ENCODE measurements at places on chromosomes 4 and X.

- no peak for DNase-seq
These were observed 323.1 kb downstream of the PCDH18 start for GRCh38 chr4:137209240-137209639.

DNA sequence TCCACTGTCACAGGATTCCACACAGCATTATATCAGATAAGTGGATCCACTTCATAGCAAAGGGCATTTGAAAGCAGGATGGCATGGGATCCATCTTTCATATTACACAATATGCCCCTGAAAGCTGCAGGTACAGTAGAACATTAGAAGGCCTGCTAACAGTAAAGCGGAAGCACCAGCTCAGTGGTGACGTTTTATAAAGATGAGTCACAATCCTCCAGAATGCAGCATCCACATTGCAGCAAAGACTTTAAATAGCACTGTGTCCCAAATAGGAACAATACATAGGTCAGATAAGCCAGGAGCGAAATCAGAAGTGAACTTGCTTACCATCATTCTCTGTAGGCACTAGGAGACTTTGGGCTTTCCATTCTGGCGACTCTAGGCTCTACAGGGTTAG, 609.5 kb upstream of the FAT1 start:
- peak; percentile 12 for DNase-seq

DNA sequence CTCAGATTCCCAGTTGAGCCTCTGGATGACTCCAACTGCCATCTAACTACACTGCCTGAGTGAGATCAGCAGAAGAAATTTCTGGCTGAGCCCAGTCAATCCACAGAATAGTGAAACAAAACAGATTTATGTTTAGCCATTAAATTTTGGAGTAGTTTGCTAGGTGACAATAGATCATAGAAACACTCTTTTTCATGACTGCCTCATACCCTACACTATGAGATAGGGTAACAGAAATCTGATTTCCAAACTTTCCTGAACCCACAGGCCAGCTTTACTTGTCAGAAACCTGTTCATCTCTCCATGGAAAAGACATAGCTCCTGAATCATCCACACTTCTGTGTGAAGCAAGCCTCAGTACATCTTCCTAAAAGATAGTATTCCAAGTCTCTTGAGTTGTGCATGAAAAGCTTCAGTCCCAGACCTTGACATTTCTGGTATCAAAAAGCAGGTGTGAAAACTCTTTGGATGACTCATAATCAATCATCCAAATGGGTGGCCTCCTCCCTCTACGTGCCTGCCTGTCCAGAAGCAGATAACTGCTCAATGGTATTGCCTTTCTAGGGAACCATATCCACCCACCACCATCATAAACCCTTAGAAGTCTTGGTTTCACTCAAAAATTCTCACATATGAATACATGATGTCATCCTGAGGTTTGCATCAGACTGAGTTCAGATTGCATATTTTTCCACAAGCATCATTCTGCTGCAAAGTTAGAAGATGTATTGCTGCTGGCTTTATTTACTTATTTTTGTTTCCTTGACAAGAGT, 47.5 kb upstream of the RAP2C start:
- DNase-seq = peak; percentile 5

DNA sequence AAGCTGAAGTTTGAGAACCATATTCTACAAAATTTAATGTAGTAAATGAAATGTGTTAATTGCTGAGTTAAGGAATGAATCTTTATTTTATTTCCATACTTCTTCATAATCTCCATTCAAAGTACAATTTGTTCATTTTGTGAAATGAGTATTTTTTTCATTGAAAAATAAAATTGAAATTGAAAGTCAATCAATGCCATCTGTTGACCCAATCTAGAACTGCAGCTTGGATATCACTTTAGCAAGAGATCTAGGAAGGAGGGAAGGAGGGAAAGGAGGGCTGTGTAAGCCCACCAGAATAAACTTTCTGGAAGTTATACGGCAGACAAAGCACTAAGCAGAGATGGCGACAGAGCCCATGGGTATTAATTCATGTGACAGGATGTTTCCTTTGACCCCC, 128.4 kb downstream of the ZMAT1 start:
- peak; percentile 19 for DNase-seq

DNA sequence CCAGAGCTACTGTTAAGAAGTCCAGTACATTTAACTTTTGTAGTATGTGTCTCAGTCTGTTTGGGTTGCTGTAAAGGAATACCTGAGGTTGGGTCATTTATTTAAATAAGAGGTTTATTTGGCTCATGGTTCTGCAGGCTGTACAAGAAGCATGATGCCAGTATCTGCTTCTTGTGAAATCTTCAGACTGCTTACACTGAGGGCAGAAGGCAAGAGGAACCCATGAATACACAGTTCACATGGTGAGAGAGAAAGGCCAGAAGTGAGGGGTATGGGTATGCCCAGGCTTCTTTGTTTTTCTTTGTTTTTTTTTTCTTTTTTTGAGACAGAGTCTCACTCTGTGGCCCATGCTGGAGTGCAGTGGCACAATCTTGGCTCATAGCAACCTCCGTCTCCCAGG, 6.0 kb upstream of the CISD2 start:
- DNase-seq = no peak

GRCh38 chr4:140695483-140695882, 60.7 kb downstream of the TBC1D9 start:
- DNase-seq = no peak

DNA sequence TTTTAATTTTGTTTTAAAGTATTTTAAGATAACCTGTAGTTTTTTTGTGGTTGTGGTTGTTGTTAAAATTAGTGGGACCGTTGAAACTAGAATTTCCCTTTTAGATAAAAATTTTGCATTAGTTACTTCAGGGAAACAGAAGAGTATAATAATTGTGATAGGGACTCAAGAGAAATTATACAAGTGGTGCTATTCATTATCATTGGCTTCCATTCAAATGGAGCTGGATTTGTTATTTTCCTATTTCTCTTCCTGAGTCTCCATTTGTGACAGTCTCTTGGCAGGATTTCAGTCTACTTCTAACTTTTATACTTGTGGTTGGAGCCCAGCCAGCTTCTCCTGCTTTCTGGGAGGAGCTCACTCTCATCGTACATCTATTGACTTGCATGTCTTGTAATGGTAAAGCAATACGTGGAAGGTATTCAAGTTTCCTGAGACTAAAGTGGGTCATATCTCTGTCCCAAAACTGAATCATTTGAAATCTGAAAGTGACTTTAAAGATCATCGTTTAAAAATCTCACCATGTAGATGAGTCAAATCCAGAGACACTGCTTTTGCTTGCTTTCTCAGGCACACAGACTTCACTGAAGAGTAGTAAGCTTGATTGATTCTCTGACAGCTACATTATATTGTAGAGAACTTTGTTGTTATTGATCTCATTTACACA, 155.8 kb downstream of the RPA4 start:
- peak; percentile 66 for DNase-seq

DNA sequence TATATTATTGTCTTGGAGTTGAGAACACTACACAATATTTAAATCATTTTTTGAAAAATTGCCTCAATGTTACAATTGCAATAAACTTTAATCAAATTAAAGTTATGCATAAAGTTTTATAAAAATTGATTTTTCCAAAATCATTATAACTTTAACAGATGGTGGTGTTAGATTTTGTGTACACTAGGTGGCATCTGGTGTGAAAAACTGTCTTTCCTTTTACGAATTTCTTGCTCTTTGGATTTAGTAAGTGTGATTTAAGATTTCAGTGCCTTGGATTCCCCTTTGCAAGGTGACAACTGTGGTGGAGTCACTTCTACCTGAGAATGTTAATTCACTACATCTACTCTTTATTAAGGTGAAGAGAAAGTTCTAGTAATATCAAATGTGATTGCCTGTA, 91.6 kb downstream of the AREG start:
- DNase-seq = peak; percentile 14

DNA sequence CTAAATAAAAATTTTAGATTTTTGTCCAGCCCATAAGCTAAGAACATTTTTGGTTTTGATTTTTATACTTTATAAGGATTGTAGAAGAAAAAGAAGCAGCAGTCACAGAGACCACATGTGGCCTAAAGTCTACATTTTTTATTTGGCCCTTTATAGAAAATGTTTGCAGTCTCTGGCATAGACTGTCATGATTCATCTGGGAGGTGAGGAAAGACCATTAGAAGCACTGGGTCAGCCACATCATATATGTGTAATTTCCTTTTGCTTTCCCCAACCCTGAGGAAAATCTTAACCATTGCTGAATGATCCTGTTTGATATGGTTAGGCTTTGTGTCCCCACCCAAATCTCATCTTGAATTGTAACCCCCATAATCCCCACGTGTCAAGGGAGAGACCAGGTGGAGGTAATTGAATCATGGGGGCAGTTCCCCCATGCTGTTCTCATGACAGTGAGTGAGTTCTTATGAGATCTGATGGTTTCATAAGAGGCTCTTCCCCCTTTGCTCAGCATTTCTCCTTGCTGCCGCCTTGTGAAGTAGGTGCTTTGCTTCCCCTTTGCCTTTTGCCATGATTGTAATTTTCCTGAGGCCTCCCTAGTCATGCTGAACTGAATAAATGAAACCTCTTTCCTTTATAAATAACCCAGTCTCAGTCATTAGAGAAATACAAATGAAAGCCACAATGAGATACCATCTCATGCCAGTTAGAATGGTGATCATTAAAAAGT, 12.1 kb upstream of the COPS4 start:
- DNase-seq = no peak

- no peak for DNase-seq
These were observed 562.8 kb upstream of the POU3F4 start for GRCh38 chrX:82945332-82945731.

GRCh38 chr4:147049946-147050345, 104.3 kb upstream of the TTC29 start:
- DNase-seq = no peak

- peak; percentile 6 for DNase-seq
These were observed 327.0 kb upstream of the ZFP42 start for GRCh38 chr4:187668526-187669082.

- no peak for DNase-seq
These were observed 18.1 kb downstream of the HTRA3 start for GRCh38 chr4:8287343-8288280.

GRCh38 chrX:63350465-63350877, 661 bp downstream of the SPIN4 start:
- peak; percentile 32 for DNase-seq

DNA sequence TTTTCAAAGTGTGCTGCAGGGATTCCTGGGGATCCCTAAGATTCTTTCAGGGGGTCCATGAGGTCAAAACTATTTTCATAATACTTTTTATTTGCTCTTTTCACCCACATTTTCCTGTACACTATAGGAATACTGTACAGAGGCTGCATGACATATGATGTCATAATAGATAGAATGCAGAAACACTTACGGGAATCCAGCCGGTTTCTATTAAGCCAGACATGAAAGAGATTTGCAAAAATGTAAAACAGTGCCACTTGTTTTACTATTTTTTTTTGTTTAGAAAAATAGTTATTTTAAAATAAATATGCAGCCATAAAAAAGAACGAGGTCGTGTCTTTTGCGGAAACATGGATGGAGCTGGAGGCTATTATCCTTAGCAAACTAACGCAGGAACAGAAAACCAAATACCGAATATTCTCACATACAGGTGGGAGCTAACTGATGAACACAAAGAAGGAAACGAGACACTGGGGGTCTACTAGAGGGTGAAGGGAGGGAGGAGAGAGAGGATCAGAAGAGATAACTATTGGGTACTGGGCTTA, 5.0 kb downstream of the ZFX start:
- DNase-seq = no peak

DNA sequence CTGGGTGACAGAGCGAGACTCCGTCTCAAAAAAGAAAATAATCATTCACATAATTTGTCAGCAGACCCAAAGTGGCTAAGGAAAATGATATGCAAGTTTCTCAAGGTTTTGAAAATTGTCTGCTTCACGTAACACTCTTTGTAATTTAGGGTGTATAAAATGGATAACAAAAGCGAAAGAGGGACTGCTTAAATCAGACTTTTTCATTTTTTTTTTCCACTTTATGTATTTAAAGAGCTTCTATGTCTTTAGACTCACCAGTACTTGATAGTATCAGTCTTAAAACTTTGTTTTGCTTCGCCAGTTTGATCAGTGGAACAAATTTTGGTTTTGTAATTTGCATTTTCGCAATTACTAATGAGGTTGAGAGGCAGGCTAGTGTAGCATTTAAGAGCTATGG, 34.6 kb downstream of the USP9X start:
- DNase-seq = no peak

DNA sequence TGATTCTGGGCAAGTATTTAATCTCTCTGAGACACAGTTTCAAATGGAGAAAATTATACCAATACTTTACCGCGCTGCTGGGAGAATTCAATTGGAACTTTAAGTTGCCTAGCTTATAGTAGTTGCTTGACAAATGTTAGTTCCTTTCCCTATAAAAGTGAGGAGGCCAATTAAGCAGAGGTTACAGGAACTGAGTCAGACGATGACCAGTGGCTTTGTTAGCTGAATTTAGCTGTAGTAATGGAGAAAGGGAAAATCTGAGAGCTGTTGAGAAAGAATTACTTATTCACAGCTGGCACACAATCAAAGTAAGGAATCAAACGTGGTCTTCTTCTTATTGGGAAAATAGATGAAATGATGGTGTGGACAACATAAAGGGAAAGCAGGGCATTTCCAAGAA, 29.6 kb downstream of the SMARCA1 start:
- DNase-seq = peak; percentile 27

GRCh38 chrX:39813631-39814277, 284.0 kb downstream of the BCOR start:
- DNase-seq = peak; percentile 60

GRCh38 chr4:143390764-143391163, 54.1 kb downstream of the GAB1 start:
- no peak for DNase-seq

- DNase-seq = no peak
These were observed 4.7 kb upstream of the IL1RAPL1 start for GRCh38 chrX:28582511-28582910.

DNA sequence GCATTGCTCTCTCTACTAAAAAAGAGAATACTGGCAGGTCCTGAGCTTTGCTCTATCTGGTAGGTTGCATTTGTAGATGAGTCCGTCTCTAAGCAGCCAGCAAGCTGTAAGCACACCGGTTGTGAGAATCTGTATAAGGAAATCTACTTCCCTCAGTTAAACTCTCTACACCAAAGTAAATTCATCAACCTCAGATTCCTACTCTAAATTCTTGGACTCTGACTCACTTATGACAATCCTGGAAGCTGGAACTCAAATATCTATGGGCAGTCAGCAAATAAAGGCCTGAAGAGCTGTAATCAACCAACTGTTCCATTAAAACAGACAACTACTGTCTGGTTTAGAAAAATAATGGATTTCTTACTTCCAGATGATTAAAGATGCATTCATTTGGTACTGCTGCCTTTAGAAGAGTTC, 37.9 kb downstream of the FAT1 start:
- DNase-seq = peak; percentile 88

GRCh38 chr4:141636771-141637460, 533 bp downstream of the IL15 start:
- DNase-seq = peak; percentile 81

GRCh38 chrX:2315434-2315833, 185.3 kb downstream of the DHRSX start:
- DNase-seq = no peak

- peak; percentile 24 for DNase-seq
These were observed 41.6 kb upstream of the PPARGC1A start for GRCh38 chr4:23931489-23931830.

- DNase-seq = no peak
These were observed 87.7 kb downstream of the SLC4A4 start for GRCh38 chr4:71426381-71427042.
